ENCODE measurements at places on chromosomes 6 and 20.

- DNase-seq: no peak
Measured at GRCh38 chr6:29524444-29525310, 34.9 kb downstream of the UBD start.

GRCh38 chr6:151494235-151494935 lies 568 bp downstream of the CCDC170 start:
- DNase-seq: no peak

DNA sequence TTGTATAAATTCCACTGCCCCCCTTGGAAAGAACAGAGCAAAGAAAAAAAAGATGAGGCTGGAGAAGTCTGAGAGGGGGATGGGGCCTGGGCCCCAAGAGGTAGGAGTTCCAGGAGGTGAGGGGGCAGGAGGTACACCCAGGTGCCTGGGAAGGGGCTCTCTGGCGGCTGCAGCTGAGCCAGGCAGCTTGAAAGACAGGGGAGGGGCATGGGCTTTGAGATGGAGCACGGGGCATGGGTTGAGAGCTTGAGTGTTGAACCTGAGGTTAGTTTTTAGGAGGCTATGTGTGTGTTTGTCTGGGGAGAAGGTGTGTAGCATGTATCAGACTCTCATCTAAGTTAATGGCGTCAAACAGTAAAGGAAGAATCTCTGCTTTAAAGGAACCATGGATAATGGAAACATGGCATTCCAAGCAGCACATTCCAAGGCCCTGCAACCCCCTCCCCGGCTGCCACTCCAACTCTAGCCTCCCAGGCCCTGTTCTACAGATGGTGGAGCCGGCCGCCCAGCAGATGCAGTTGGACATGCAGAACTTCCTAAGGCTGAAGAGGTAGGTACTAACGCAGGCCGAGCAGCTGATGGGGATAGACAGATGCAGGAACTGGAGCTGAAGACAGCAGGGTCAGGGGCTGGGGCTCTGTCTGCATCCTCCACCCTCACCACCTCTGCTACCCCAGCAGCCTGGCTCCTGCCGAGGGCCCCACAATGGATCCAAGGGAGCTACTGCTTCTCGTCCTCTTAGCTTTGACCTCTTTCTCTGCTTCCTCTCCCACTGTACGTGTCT lies 42.1 kb downstream of the MDFI start:
- no peak for DNase-seq

DNA sequence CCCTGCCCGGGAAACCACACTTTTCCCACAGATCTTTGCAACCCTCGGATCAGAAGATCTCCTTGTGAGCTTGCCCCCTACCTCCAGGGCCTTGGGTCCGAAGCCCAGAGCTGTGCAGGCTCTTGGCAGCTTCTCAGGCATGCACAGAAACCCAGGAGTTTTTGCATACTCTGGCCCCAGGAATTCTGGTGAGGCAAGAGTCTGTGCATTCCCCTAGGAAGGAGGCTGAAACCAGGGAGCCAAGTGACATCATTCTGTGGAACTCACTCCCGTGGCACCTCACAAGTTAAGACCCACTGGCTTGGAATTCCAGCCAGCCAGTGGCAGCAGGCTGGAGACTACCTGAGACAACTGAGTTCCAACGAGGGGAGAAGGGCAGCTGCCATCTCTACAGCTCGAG lies 100.1 kb downstream of the TNFRSF21 start:
- DNase-seq: no peak

DNA sequence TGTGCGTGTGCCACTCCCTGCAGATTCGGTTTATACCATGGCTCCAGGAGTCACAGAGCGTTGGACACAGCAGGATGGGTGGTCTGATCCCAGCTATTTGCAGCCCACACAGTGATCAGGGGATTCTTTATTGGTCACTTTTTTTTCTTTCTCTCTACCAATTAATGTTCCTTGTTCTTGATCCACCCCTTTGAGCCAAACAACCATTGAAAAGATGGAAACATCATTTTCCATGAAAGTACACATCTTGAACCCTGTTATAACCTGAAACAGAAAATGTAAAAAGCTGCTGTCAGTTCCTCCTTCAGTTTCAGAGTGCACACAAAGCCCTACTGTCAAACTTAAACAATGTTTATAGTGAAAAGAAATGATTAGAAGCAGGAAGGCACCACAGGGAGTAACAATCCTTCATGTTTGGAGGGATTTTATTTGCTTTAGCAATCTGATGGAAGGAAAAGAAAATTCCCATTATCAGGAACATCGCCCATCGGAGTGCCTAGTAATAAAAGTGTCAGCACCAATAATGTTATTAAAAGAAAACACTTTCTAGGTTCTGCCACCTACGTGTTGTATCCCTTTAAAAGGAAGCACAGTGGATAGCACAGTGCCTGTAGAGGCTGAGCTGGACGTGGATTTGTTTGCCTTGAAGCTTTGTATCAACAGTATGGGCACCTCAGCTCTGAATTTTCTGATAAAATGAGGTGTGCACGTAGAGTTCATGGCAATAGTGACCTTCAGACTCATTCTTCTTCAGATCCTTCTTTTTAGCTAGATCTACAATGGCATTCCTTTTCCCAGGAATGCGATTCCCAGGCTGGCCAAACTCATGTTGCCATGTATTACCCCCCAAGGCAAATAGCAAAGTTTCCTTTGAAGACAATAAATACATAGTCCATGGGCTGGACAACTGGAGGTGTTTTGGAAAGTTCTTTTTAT lies 16.1 kb upstream of the THBD start:
- DNase-seq: no peak

DNA sequence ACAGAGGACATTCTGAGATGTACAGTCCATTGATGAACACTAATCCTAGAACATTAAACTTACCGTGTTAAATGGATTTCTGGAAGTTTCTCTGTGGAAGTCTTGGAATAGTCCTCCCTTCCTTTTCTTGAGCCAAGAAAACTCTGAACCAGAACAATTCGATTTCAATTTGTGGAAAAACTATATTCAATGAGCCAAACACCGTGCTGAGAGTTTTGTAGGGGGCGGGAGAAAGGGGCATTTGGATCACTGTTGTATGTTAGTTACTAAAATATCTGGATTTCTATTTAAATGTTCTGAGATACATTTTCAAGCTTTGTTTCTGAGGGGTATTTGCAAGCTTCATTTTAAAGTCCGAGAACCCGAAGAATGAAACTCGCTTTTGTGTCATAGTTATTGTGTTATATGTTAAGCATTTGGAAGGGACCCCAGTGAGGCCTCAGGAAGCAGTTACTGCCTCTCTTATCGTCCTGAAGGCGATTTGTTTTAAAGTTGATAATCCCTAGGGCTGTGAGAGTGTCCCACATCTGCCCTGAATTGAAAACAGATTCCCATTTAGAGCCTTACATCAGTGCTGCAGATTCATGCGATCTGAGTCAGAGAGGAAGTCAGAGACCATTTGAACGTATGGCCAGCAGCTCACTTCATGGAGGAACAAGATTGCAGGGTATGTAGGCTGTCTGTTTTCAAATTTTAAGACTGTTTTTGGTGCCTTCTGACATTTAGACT lies 70.8 kb upstream of the SASH1 start:
- peak; percentile 23 for DNase-seq

DNA sequence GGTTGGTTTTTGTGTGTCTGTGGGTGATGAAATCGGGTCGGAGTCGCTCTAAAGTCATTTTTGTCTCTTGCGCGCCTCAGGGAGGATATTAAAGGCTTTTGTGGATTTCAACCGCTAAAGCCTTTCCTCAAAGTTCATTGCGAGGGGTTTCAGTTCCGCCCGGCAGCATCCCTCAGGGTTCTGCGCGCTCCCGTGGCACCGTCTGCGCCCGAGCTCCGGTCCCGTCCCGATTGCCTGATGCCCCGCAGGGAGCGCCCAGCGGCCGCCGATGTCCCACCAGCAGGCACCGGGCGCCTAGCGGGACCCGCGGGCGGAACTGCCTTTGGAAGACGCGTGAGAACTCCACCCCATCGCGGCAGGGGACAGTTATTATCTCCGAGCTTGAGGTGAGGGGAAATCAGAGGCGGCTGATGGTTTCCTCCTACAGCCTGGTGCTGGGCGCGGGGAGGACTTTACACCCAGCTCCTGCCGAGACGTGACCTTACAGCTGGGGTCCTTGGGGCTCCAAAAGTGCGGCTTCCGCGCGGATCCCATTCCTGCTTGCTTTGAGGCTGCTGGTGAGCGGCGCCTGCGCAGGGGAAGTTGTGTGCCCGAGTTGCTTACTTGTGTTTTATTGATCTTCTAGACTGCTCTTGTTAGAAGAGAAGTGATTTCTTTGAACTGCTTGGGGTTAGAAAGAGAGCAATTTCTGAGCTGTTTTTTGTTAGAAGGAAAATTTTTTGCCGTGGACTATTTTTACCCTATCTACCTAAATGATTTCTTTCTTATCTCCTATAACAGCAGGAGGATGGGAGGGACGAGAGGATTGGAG lies 27.1 kb downstream of the ULBP1 start:
- no peak for DNase-seq

- no peak for DNase-seq
Measured at GRCh38 chr20:45452238-45452637, 17.3 kb upstream of the WFDC2 start.

GRCh38 chr6:45415788-45416518 lies 38.2 kb upstream of the SUPT3H start:
- no peak for DNase-seq

DNA sequence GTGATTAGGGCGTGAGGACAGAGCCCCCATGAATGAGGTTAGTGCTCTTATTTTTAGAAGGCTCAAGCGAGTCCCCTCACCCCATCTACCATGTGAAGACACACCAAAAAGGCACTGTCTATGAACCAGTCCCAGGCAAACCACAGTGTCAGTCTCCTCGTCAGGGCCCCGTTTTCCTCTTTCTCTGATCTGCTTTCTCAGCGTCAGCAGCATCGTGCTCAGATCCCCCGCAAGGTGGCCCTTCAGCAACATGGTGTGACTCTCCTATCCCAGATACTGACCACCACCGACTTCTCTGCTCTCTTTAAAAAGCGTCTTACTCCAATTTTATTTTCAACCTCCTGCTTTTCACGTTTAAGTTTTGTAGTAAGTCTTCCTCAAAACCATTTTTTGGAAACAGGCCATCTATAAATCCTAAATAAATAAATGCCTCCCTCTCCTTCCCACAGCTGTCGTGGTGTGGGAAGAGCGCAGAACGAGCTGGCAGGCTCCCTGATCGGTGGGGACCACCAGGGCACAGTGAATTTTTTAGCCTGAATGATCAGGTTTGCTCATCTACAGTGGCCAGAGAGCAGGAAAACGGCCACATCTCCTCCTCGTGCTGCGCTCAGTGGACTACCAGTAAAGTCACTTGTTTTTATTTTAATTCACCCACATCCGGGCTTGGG lies 113.1 kb downstream of the BMP7 start:
- DNase-seq: no peak

GRCh38 chr20:42161228-42161829 lies 543.2 kb upstream of the CHD6 start:
- DNase-seq: no peak

DNA sequence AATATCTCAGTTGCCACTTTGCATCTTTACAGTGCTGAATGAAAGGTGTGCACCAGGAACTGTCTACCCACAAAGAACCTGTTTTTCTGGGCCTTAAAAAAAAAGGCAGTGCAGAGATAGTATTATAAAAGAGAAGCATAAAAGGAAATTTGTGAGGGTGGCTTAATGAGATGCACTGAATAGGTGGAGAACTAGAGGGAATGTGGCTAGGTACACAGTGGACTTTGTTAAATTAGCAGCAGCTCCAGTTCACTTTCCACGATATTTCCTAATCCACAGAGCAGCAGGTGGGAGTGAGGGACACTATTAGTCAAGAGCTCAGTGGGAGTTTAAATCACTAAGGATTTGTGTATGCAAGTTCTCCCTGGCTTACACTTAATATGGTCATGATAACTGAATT lies 38.8 kb downstream of the MAP7 start:
- DNase-seq: no peak

GRCh38 chr6:82372656-82373055 lies 9.0 kb downstream of the TPBG start:
- no peak for DNase-seq

DNA sequence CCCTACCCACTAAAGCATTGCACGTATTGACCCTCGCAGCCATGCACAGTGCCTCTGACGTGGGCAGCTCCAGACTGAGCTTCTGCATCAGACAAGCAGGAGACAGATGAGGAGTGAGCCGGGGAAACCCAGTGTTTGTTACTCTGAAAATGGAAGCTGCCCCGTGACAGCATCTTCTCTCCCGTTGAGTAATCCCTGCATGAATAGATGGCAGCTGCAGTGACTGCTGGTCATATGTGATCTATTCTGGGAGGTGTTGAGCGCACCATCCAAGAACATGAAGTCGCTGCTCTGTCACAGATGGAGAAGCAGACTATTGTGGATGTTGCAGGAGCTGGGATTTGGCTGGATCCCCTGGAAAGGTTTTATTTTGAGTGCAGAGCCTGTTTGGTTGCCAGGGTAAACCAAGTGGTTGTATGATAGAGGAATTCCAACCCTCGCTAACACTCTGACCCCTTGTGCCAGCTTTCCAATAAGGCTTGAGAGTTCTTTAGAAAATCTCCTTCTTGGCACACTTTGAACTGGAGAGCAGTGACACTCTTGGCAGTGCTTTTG lies 242.2 kb downstream of the NRN1 start:
- DNase-seq: no peak

GRCh38 chr20:25129908-25130307 lies 48.0 kb upstream of the VSX1 start:
- no peak for DNase-seq

GRCh38 chr20:9214685-9215084 lies 145.8 kb downstream of the PLCB4 start:
- no peak for DNase-seq
